ENCODE measurements at places on chromosomes 16 and 17.

DNA sequence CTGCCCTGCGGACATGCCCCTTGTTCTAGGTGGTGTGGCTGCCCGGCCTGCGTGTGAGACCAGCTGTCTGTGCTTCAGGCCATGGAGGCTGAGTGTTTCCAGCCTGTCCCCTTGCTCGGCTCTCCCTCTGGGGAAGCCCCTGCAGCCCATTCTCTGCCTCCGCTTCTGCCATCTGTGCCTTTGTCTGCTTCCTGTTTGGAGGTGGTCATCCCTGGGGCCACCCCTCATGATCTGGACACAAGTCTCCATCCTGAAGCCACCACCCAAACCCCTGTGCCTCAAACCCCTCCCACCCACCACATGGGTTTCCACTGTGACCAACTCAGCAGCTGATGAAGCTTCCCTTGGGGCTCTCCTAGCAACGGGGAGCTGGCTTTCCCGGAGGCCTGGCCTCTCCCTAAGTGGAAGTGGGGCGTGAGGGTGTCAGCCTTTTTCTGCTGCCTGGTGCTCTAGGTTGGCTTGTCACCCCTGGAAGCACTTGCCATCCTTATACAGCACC, 184.9 kb downstream of the SEC14L1 start:
- DNase-seq = no peak

- DNase-seq = no peak
Observed at GRCh38 chr16:50675686-50676610, 5.2 kb downstream of the SNX20 start.

- no peak for DNase-seq
Observed at GRCh38 chr16:73043828-73044467, 4.0 kb downstream of the ZFHX3 start.

GRCh38 chr17:28646039-28646754, 1.2 kb upstream of the BLTP2 start:
- no peak for DNase-seq

DNA sequence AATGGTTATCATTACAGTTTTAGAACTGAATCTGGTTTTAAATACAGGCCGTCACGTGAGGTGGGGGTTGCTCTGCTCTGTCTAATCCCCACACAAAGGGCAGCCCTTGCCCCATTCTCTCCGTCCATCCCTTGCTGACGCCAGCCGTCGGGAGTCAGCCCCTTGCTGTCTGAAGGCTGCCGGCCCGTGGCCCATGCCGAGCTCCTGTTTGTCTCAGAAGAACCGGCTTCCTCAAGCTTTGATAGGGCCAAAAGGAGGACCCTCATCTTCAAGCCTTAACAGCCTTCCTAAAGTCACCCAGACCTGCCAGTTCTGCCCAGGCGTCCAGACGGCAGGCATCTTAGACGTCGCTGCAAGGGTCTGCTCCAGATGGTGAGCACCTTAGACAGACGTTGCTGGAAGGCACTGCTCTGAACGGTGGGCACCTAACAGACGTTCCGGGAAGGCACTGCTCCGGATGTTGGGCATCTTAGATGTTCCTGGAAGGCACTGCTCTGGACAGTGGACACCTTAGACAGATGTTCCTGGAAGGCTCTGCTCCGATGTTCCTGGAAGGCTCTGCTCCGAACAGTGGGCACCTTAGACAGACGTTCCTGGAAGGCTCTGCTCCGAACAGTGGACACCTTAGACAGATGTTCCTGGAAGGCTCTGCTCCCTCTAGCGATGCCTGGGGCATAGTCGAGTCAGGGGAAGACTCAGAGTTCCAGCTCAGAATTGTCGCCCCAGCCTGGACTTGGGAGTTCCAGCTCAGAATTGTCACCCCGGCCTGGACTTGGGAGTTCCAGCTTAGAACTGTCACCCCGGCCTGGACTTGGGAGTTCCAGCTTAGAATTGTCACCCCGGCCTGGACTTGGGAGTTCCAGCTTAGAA, 35.1 kb upstream of the CHMP6 start:
- no peak for DNase-seq

GRCh38 chr17:68682903-68683302, 81.7 kb upstream of the FAM20A start:
- DNase-seq = no peak

DNA sequence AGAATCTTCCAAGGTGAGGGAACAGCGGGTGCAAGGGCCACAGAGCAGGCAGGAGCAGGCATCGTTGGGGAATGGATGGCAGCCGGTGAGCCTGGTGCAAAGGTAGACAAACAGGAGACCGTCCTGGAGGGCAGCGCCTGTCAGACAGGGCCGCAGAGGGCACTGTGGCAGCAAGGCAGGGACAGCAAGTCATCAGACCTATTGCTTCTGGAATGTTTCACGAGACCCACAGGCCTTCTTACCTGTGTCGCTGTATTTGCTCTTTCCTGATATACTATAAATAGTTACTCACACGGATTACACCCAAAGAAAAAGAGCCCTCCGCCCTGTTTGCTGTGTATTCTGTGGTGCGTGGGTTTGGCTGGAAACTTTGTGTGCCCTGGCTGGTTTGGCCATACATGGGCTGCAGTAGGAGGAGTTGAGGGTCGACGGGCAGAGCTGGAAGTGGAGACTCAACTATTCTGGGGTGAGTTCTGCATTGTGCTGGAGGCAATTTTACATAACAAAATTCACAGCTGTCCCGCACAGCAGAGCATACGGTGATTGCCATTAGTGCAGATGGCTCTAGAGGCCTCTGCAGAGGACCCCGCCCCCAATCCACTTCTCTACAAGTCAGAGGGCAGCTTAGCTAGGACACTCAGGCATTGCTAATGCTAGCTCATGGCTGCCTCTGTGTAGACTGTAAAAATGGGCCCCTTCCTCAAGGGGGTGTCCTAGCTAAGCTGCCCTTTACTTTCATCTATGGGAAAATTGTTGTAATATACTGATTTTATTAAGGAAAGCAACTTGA, 18.6 kb upstream of the POLR3E start:
- DNase-seq = no peak

DNA sequence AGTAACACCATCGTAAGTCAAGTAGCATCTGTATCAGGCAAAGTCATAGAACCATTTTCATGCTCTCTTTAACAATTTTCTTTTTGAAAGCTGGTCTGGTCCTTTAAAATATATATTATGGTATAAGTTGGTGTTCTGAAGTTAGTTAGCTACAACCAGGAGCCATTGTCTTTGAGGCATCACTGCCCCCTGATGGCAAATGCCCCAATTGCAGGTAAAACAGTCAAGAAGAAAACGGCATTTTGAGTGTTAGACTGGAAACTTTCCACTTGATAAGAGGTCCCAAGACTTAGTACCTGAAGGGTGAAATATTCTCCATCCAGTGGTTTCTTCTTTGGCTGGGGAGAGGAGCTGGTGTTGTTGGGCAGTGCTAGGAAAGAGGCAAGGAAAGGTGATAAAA, 14.1 kb downstream of the TP53 start:
- peak; percentile 24 for DNase-seq

DNA sequence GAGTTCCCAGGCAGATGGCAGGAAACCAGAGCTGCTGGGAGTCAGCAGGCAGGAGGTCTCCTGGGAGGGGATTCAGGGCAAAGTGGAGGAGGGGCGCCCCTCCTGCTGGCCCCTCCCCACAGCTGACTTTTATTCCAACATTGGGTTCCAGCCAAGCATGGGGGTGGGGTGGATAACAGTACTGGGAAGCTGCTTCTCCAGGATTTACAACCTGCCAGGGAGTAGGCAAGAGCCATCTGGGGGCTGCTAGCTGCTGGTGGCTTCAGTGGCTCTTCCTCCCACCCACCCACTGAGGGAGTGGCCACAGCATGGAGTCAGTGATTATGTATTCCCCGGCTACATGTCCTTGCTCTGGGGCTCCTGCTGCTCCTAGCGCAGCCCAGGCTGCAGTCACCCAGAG, 36.8 kb downstream of the TMEM132E start:
- DNase-seq = no peak

GRCh38 chr17:65430209-65430833, 131.1 kb downstream of the AXIN2 start:
- no peak for DNase-seq

GRCh38 chr16:56844056-56844455, 21.0 kb upstream of the SLC12A3 start:
- DNase-seq = no peak

GRCh38 chr17:34436607-34437006, 73.6 kb upstream of the CCL1 start:
- no peak for DNase-seq

DNA sequence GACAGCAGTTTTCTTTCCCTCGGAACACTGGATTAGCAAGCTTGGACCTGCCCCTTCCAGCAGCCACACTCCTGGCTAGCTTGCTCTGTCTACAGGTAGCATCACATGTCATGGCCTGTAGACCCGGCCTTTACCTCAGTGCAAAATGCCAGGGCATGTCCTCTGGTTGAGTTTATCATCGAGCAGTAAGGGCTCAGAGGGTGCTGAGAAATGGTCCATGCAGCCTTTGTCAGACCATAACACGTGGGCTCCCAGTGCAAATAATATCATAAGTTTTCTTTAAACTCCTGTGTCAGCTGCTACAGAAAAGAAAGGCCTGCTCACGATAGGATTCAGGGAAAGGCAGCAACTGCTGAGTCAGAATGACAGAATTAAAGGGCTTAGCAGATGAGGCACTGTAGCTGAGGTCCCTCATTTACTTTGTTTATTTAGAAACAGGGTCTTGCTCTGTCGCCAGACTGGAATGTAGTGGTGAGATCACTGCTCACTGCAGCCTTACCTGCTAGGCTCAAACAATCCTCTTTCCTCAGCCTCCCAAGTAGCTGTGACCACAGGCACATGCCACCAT, 8.0 kb upstream of the GNA13 start:
- no peak for DNase-seq
